Astrocyte (in vitro differentiated cells and primary cell): ENCODE measurements at places on chromosomes 1 and 21.

DNA sequence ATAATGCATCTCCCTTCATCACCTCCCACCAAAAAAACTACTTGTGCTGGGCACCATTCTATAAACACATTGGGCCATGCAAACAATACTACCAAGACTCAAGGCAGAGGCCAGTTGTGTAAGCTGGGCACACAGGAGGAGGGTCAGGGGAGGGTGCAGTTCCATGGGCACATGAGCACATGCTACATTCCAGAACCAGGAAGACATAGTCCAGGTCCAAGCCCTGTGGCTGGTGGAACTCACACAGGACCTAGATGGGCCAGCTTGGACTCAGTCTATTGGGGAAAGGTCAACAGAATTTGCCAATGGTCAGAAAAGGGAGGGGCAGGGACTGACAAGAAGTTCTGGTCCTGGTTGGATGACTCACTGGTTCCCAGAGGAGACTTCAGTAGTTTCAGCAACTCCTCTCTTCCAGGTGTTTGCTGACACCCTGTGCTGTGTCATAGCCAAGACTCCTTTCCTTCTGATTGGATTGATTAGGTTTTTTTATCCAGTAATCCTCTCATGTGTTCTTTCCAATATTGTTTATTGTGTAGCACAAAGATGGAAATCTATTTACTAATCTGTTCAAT, 249.7 kb downstream of the C1orf94 start:
- DNase-seq = no peak

- DNase-seq = no peak
Observed at GRCh38 chr1:42767510-42768000, 506 bp downstream of the C1orf50 start.

- peak; percentile 98 for DNase-seq
Observed at GRCh38 chr1:44628962-44629756, 45.1 kb downstream of the TMEM53 start.

DNA sequence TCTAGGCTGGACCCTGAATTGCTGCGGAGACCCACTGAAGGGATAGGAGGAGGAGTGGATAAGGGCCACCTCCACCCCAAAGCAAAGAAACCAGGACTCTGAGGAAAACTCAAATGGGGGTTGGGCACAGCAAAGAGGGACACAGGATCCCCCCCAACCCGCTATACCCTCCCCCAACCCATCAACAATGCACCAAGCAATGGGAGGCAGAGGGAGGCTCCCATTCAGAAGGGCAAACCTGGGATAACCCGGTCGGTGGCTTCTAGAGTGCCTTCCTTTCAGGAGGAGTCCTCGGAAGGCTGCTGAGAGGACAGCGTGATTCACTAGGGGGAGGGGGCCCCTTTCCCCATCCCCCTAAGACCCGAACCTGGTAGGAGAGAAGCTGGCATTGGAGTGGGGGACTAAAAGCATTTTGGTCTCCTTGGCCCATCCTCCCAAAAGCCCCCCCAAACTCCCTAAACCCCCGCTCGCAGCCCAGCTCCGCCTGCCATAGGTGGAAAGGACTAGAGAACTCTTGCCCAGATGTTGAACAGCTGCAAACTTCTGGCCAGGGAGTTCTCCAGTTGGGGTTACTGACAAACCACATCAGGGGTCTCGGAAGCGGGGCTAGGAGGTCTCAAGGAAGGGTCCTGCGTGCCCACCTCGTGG, 1.3 kb downstream of the MEF2D start:
- no peak for DNase-seq

DNA sequence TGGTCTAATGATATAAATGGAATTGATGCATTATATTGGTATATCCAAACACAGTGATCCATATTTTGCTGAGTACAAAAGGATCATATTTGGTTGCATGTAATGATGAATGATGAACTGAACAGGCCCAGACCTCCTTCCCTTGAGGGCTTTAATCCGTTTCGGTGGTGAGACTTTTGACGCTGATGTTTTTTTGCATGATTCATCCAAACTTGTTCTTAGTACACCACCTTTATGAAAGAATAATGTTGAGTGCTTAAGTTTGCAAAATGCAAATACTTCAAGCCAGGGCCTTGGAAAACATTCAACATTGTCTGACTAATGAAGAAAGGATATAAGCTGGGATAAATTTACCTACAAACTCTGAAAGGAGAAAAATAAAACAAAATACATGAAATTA, 19.2 kb downstream of the HOOK1 start:
- DNase-seq = no peak

GRCh38 chr1:218480588-218481099, 135.5 kb downstream of the TGFB2 start:
- DNase-seq = peak; percentile 99
